ENCODE measurements at places on chromosomes 11 and 22.
A peak's percentile ranks its signal among the peaks of the same experiment; 100 is the strongest.

GRCh38 chr11:77705195-77705875 lies 67.7 kb upstream of the CLNS1A start:
- DNase-seq, result peak; percentile 50

DNA sequence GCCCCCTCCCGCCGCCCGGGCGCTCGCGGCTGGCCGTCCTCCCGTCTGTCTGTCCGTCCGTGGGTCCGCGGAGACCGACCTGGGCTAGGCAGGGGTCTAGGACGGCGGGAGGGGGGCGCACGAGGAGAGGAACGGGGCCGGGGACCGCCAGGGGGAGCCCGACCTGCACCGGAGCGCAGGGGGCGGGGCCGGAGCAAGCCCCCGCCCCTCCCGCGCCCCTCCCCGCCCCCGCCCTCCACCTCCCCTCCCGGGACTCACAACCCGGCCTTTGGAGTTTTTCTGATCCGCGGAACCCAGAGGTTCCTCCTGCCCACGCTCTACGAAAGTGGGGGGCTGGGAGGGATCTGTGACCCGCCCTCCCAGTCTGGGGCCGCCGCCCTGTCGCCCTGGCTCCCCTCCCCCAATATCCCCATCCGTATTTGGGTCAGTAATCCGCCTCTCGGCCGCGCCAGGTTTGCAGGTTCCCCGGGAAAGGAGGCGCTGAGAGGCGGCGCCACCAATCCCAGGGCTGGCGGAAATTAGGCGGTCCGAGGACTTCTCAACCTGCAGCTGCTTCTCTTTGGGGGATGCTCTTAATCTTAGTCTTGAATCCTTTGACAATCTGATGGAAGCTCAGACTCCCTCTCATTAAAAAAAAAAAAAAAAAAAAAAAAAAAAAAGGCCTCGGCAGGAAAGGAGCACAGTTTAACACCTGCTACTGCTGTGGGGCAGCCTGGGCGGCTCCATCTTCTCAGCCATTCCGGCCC lies 925 bp upstream of the KCNJ11 start:
- peak; percentile 23 for DNase-seq

DNA sequence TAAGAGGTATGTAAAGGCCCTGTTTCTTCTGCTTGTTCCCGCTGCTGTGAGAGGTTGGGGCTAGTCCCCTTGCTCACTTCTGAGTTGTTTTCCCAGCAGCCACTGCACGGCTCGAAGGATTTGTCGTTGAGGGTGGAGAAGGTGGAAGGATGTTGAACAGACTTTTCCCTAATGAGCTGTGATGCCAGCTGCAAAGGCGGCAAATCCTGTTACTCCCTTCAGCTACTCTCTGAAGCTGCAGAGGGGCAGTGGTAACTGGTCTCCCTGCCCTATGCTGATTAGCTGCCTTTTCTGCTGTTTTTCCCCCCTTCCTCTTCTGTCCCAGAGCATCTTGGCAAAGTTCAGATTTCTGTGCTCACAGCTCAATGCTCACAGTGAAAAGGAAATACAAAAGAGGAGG lies 90.4 kb upstream of the SLC25A18 start:
- DNase-seq, result no peak

DNA sequence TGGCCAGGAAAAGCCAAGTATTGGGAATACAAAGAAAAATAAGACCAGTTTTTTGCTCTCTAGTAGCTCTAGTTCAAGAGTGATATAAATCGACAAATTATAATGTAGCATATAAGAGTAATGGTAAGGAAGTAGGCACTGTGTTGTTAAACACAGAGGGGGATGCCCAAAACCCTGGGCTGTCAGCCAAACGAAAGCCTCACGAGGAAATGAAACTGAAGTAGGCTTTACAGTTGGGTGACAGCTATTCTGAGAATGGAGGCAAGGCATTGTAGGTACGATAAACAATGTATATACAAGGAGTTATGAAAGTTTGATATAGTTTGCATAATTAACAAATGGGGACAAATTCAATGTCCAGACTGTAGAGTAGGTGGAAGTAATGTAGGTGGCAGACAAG lies 176.4 kb downstream of the FAM181B start:
- DNase-seq, result no peak

GRCh38 chr11:76335842-76336241 lies 45.1 kb downstream of the THAP12 start:
- no peak for DNase-seq

All from fibroblast of skin of right quadriceps (primary cell).